Activated CD8-positive, alpha-beta memory T cell treated with anti-CD3 and anti-CD28 coated beads for 48 hours (primary cell): ENCODE measurements at places on chromosomes 2 and 18.

DNA sequence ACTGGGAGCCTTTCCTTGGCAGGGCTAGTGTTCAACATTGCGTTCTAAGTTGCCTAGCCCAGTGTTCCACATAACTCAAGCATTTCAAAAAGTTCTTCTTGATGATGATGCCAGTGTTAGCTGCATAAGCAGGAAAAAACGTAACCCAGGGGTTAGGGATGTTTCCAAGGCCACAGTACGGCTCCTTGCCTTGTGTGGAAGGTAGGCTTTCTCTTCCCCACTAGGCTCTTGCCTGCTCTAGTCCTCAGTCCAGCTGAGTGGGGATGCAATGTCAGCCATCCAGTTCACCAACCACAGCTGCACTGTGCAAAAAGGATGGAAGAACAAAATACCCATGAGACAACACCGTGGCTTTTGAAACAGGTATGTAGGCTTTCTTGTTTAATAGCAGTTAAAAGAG, 28.0 kb upstream of the CYP26B1 start:
- no peak for DNase-seq

- no peak for DNase-seq
Measured at GRCh38 chr2:187581125-187581896, 27.1 kb upstream of the TFPI start.

- no peak for DNase-seq
Measured at GRCh38 chr2:143169105-143169504, 39.9 kb downstream of the ARHGAP15 start.

DNA sequence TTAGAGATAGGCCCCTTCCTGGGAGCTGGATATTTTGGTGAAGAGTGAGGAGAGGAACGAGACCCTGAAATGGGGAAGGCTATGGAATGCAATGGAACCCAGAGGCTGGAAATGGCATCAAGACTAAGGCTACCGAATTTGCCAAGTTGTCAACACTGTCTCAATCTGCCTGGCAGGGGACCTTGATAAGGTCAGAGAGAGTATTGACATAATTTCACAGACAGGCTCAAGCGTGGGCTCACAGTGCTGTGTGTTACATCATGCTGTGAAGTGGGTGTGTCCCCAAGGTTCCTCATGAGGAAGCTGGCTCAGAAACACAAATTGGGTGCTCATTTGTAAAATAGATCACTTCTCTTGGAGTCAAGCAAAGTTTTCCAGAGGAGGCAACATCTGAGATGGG, 51.8 kb upstream of the CYRIA start:
- no peak for DNase-seq

- DNase-seq = no peak
Measured at GRCh38 chr2:222671259-222672067, at the start of gene MOGAT1. Gene MOGAT1 (plus strand): TSS chr2:222671658. CDS start chr2:222671786, 128 bp downstream.

GRCh38 chr2:50039445-50039844, 885.1 kb upstream of the FSHR start:
- DNase-seq = no peak

GRCh38 chr2:108182489-108182888, 57.3 kb upstream of the SULT1C3 start:
- DNase-seq = no peak

GRCh38 chr2:46269544-46270273, 27.5 kb upstream of the EPAS1 start:
- no peak for DNase-seq

- DNase-seq = no peak
Measured at GRCh38 chr2:43423941-43424261, 171.9 kb downstream of the THADA start.

DNA sequence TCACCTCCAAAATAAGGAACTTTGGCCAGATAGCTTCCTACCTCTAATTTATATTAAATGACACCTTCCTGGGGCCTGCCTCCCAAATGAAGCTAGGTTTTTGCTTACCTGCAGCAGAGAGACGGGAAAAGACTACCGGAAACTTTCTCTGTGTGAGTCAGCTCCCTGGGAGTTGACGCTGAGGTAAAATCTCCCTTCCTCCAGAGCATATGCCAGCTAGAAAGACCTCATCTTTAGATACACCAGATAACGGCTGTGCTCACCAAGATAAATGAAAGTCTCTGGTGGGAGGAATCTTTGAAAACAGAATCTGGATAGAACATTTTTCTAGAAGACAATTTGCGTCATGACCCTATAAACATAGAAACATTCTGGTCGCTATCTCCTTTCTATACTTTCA, 99.7 kb upstream of the RFX8 start:
- DNase-seq = no peak

DNA sequence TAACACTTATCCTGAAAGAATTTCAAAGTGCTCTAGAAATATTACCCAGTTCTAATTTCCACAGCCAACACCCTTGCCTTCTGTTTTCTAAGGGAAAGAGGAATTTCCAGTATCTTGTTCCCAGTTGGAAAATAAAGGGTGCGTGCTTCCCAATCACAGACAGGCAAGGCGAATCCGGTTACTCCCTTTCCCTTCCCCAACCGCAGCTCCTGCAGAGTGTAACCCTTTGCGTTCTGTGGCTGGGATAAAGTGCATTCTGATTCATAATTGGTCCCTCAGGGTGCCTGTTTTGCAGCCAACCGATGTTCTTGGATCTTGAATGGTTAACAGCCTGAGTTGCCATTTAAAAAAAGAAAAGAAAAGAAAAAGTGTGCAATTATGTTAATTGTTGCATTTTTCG, 40.6 kb upstream of the PGAP1 start:
- no peak for DNase-seq

- no peak for DNase-seq
Measured at GRCh38 chr18:4068552-4069158, 386.5 kb downstream of the DLGAP1 start.

DNA sequence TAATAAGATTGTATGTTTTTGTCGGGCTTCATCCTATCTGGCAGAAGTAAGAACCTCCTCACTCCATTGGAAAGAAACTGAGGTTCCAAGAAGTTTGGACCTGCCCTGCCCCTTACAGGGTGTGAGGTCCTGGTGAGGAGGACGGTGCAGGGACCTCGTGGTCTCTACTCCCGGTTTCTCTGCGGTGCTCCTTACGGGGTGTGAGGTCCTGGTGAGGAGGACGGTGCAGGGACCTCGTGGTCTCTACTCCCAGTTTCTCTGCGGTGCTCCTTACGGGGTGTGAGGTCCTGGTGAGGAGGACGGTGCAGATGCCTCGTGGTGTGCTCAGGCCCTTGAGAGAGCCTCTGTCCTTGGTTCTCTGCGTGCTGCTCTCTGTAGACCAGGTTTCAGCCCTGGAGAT, 5.2 kb downstream of the CTDP1 start:
- no peak for DNase-seq

DNA sequence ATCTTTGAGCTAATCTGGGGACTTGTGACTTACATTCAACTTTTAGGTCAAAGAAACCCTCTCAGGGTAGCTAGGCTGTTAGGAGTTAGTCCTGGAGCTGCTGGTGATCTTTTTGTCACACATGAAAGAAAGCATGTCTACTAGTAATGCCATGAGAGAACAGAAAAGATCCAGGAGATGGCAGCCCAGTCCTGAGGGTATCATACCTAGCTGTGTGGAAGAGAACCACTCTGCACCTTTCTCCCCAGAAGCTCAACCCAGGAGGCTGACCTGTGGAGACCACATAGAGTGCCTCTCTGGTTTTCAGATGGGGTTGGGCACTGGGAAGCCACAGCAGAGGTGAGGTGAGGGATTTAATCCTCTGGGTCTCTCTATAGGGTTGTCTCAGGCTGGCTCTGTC, 460.2 kb upstream of the UBE2E3 start:
- no peak for DNase-seq

DNA sequence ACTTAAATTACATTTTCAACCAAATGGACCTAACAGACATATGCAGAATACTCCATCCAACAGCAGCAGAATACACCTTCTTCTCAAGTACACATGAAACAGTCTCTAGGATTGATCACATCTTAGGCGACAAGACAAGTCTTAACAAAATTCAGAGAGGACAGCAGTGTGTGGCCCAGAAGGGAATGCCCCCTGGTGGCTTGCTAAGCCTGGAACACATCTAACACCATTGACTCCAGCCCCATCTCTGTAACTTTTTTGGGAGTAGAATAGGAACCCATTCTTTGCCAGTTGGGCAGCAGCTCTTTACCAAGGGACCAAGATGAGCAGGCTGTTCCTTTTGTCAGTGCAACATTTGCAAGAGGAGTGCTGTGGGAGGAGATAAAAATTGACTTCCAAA, 249.9 kb downstream of the PLCL1 start:
- DNase-seq = no peak

DNA sequence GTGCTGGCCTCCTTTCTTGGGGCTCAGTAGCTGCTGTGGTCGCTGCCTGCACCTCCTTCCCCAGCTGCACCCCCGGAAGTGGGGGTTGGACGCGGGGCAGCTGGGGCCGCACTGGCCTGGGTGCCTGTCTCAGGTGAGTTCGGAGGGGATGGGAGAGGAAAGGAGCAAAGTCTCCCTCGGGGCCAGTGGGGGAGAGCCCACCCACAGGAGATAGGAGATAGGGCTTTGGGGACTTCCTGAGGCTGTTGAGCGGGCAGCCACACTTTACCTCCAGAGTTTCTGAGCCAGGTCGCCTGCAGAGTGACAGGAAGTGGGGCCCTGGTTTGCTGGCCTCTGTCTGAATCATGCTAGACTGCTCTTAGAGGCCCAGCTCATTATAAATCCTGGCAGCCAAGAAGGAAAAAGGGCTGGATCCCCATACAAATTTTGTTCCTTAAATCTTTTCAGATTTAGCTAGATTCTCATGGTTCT, 8.1 kb downstream of the MBP start:
- no peak for DNase-seq

GRCh38 chr2:46498681-46499080, 19.3 kb downstream of the TMEM247 start:
- DNase-seq = no peak

GRCh38 chr2:60633615-60634014, 80.2 kb upstream of the BCL11A start:
- DNase-seq = no peak

- no peak for DNase-seq
Measured at GRCh38 chr2:50529600-50530218, 502.2 kb downstream of the NRXN1 start.

DNA sequence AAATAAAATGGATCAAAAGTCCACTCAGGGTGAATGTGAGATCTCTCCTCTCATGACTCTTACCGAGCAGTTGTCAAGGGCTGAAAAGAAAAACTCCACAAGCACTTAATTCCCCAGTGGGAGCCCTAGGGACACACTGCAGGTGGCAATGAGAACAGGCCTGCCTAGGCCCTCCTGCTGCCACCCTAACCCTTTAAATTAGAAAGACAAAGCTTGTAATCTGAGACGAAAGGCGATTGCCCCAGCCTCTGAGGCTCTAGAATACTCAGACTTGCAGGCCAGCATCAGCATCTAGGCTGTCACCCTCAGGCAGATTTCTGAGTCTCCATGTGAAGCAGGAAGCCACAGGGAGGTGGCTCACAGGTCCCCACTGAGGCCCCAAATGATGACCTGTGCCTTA, 457.0 kb upstream of the MYT1L start:
- DNase-seq = no peak

DNA sequence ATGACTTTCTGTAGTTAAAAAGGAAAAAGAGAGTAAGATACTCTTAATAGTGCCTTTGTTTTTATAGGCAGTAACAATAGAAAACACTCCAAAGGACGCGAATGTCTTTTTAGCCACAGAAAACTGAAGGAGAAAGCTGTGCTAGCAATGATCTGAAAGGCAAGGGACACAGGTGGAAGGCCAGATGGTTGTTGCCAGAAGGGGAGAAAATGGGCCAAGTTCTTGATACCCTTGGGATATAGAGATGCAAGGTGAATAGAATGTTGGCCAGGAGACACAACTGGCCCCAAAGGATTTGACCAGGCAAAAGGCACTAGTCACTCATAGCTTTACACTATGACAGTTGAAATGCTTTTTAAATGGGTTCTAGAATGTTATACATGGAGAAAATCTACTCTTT, 180.0 kb downstream of the NRXN1 start:
- no peak for DNase-seq

GRCh38 chr2:218822622-218823021, 9.0 kb downstream of the PRKAG3 start:
- DNase-seq = no peak

GRCh38 chr2:37753758-37754157, 82.3 kb upstream of the CDC42EP3 start:
- no peak for DNase-seq

GRCh38 chr2:12051831-12052230, 305.4 kb downstream of the LPIN1 start:
- DNase-seq = no peak

DNA sequence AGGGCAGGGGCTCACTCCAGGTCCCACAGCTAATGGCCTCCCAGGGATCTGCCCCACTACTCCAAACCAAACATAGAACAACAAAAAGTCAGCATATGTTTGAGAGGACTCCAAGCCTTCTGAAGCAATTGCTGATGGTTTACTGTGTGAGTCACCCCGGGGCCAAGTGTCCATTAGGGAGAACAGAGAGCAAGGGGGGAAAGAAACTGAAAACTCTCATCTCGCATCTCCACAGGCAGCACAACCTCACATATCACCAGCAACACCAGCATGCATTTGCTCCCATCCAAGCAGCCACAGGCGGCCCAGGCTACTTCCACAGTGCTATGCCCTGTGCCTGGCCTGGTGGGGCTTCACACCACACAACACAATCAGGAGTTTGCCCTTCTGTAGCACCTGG, 39.1 kb downstream of the CYRIA start:
- no peak for DNase-seq

- no peak for DNase-seq
Measured at GRCh38 chr2:191166111-191166755, 15.4 kb upstream of the STAT4 start.

- no peak for DNase-seq
Measured at GRCh38 chr2:200515155-200515554, 5.3 kb upstream of the KCTD18 start.

- DNase-seq = no peak
Measured at GRCh38 chr2:84986018-84986417, 15.1 kb downstream of the KCMF1 start.

- DNase-seq = no peak
Measured at GRCh38 chr18:6604573-6604941, 125.0 kb upstream of the ARHGAP28 start.

GRCh38 chr2:241858206-241859016, at the start of gene PDCD1:
Gene PDCD1 (minus strand): TSS chr2:241858894. CDS start chr2:241858838, 56 bp downstream.
- DNase-seq = no peak

GRCh38 chr2:211903961-211904360, 634.6 kb downstream of the ERBB4 start:
- no peak for DNase-seq

DNA sequence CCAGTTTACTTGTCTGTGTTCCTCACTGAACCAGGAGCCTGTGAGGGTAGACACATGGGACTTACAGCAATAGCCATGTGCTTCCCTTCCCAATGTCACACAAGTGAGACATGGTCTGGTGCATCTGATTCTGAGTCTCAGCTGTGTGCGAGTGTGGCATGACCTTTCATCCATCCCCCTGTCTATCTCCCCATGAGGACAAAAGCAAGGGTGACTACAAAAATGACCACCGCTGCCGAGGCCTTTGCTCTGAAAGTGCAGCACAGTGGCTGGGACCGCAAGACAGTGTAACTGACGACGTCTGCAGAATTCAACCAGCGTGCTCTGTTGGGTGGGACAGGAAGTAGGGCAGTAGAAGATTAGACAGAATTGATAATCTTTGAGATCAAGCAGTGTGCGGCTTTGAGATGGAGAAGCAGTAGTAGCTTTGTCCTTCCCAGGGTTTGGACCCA, 50.5 kb downstream of the RAB31 start:
- no peak for DNase-seq
